Fibroblast of the conjunctiva (primary cell): ENCODE measurements at places on chromosomes 11 and 22.

DNA sequence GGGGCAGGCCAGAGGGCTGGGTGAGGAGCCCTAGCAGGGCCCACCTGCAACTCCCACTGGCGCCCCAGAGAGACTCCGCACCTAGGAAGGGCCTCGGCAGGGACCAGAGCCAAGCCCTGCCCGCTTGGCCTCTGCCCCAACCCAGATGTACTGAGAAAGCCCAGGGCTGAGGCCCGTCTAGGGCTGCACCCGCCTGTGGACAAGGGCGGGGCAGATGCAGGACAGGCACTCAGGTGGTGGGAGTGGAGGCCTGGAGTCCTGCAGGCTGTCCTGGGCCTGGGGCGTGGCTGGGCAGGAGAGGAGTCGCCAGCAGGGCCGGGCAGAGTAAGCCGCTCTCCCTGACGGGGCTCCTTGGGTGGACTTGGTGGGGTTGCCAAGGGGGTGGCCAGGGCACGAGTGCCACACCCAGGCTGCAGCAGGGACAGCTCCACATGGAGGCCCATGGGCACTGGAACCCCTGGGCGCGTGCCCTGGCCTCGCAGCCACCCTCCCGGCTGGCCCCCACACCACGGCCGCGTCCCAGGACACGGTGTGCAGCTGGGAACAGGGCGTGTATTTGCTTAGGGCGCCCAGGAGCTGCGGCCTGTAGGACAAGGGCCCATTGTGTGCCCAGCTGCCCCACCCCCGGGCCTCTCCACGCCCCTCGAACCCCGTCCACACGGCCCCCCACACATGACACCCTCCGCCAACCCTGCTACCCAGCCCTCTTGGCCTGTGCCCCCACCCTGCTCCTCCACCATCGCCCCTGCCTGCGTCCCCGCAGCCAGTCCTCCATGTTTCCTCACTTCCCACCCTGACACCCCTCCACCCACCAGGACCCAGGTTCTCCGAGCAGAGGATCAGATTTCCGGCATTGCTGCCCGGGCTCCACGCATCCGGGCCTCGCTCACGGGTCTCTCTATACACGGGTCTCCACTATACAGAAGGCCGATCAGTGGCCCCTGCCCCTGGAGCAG lies 11.3 kb upstream of the PIM3 start:
- no peak for DNase-seq

DNA sequence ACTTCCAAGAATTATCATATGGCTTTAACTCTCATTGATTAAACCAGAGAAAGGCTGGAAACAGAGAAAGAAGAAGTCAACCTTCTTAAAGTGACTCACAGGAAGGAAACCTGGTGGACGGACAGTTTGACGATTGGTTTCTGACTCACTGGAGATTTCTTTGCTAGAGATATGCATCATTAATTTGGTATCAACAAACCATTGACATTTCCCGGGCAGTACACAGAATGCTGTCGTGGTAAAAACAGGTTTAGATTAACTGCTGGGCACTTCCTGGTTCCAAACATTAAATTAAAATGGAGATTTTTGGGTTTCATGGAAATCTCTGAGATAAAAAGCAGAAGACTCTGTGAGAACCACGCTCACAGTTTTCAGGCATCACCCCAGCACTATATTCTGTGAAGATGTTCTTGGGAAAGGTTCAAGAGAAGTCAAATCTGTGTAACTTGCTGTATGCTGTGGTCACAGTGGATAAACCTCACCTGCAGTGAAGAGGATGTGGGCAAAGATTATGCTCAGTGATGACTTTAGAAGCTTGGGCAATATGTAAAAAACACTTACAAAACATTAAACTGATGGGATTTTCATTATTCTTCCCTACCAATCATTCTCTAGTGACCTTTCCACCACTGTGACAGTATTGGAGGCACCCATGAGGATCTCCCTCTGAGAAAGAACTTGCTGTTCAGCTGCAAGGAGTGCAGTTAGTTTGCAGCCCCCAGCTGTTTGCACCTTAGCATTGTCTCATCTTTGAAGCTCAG lies 61.1 kb upstream of the CD44 start:
- no peak for DNase-seq

- no peak for DNase-seq
Observed at GRCh38 chr11:5553343-5553742, 5.0 kb upstream of the OR52H1 start.

- DNase-seq = no peak
Observed at GRCh38 chr22:41397143-41397811, 15.5 kb downstream of the TEF start.

DNA sequence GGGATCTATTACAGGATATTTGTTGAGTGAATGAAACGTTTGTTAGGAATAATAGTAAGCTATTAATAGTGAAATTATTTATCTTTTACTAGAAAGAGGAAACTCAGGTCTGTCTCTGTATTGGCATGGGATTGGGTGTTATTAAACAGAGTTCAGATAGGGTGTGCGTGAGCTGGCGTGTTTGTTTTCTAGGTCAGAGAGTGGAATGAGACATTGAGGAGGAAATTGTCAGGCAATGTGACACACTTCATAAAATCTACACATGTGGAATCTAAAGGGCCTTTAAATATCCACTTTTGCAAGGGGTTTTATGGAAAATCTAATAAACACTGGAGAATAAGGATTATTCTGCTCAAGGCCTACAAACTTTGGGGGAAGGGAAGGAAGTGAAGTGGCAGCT lies 552.9 kb downstream of the NTM start:
- DNase-seq = no peak

GRCh38 chr11:66017321-66017720 lies 5.5 kb downstream of the CST6 start:
- no peak for DNase-seq

DNA sequence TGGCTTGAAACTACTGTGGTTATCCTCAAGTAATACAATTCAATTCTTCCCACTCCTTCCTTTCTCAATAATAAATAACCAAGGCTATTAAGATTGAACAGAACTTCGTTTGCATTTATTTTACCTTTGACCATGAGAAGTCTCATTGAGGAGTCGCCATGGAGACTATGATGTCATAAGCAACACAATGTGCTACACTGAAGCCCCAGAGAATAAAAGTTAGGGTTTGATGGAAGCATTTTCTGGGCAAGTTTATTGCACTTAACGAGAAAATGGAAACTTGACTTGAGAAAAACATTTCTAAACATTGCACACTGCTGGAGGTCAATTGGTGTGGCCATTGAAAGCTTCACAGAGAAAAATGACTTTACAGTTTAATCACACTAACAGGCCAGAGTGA lies 121.5 kb downstream of the FAM76B start:
- no peak for DNase-seq

DNA sequence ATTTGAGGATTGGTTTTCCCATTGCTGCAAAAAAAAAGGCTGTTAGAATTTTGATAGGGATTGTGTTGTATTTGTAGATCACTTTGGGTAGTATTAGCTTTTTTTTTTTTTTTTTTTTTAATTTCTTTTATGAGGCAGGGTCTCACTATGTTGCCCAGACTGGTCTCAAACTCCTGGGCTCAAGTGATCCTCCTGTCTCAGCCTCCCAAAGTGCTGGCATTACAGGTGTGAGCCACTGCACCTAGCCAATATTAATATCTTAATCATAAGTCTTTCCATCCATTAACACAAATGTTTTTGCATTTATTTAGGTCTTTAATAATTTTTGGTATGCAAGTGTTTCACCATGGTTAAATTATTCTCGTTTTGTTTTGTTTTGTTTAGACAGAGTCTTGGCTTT lies 23.0 kb upstream of the AIFM3 start:
- no peak for DNase-seq

DNA sequence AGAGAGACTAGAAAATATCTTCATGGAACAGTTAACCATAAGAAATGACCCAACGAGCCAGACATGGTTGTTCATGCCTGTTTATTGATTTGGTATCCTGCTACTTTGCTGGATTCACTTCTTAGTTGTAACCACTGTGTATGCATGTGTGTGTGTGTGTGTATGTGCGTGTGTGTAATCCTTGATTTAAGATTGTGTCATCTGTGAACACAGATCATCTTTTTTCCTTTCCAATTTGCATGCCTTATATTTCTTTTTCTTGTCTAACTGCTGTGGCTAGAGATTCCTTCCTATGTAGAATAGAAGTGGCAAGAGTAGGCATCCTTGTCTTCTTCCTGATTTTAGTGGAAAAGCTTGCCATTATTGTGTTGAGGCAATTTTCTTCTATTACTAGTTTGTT lies 16.4 kb upstream of the CLTCL1 start:
- no peak for DNase-seq

DNA sequence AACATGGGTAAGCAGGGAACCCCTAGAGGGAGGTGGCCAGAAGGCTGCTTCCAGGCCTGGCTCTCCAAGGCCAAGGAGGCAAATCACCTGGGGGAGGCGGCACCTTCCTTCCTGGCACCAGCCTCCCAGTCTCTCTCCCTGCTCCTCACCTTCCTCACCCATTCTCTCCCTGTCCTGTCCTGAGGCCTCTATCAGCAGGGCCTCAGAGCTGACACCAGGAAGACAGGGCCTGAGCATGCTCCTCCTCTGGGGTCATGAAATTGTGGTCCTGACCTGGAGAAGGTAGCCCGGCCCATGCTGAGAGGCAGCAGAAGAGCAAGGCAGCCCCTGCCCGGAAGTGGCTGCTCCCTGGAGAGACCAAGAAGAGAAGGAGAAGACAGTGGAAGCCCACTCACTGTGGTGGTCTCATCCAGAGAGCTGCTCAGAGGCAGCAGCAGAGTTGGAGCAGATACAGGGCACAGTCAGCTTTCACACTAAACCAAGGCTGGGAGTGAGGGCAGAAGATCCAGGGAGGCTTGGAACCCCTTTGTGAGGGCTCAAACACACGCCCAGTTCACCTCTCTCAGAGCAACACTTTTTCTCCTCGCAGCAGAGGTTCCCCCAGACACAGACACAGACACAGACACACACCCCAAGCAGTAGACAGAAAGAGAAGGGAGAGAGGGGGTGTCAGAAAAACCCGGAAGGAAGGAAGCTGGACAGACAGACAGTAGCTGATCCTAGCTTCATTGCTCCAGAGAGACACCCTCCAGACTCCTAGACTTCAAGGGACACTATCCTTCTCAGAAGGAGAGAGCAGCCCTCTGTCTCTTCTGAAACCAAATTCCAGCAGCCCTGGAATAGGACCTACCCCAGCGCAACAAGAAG lies 1.8 kb downstream of the BCL9L start:
- no peak for DNase-seq
